HL-60 (cell line): ENCODE measurements at places on chromosomes 12 and 14.

- no peak for DNase-seq
These were observed 5.6 kb upstream of the ST8SIA1 start for GRCh38 chr12:22340143-22340542.

DNA sequence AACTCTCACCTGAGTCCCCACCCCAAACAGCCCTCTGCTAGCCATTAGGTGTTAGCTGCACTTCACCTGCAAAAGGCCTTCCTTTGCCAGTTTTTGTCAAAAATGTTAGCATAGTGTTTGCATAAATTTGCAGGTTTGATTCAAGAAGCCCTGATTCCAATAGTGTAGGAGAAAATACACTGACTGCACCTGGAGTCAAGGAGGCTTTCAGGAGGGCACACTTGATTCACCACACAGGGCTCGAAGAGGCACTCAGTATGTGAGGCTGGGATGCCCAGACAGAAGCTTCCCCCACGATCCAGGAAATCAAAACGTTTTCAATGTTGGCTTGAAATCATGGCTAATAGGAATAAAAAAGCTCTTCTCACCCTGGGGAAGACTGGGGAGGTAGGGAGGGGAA lies 40.5 kb upstream of the DDX11 start:
- no peak for DNase-seq

- DNase-seq: peak; percentile 73
These were observed 3.9 kb downstream of the GZMH start for GRCh38 chr14:24605435-24606190.

GRCh38 chr14:95645389-95645996 lies 40.7 kb upstream of the TCL1B start:
- no peak for DNase-seq
